ENCODE measurements at places on chromosomes 3 and 15. TPM values are rescaled to one million over a fixed set of nuclear protein-coding genes. Genes with fewer than 3 reads are reported as not detected.

HGD gene
- total RNA-seq, result 0.39 TPM

DNA sequence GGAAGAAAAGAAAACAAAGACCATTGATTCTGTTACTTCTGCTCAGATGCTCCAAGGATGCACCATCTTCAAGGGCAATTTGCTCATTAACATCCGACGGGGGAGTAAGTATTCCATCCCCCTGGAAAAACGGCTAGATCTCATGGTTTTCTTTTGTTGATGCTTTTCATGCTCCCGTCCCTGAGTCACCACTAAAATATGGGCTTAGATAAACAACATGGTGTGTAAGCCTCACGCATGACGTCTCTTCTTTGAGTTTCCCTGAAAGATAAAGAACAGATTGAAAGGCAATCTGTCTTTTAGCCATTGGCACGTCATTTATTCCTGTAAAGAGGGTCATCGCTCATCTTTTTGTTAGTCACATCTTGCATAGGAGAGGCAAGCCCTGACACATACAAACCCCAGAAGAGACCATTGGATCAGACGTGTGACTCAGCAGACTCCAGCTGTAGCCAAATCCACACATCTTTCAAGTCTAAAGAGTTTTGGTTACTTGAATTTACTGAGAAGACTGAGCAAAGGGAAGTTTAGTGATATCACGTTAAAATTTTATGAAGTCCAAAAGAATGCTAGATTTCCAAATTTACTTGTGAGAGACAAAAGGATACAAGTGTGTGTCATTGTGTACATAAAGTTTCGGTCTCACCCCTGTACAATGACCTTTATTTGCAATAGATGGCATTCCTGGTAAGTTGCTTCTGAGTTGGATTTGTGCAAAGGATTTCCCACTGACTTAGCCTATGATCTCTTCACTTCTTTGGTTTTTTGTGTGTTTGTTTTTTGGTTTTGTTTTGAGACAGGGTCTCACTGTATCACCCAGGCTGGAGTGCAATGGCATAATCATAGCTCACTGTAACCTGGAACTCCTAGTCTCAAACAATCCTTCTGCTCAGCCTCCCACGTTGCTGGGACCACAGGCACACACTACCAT, 110.5 kb downstream of the PGPEP1L start:
- DNase-seq, result no peak
- no peaks in the 10 kb centered on the region for H3K27me3 ChIP-seq
- H3K4me3 ChIP-seq, result no peak overlapping the region

- H3K4me1 ChIP-seq, result peaks cover 7% of the 10 kb centered on the region
- DNase-seq, result no peak
- no peaks in the 10 kb centered on the region for H3K36me3 ChIP-seq
- H3K27ac ChIP-seq, result no peak overlapping the region
Measured at GRCh38 chr3:124796477-124796876, 66.2 kb downstream of the UMPS start.

- H3K36me3 ChIP-seq, result no peaks in the 10 kb centered on the region
- no peak overlapping the region for H3K4me3 ChIP-seq
- peaks cover 2% of the 10 kb centered on the region for H3K4me1 ChIP-seq
- H3K27me3 ChIP-seq, result no peaks in the 10 kb centered on the region
- H3K27ac ChIP-seq, result no peak overlapping the region
Measured at GRCh38 chr3:24111711-24112110, 166.6 kb downstream of the NR1D2 start.
